Esophagus mucosa (tissue), 1 donor: ENCODE measurements at places on chromosomes 2 and 18. TPM values are rescaled to one million over a fixed set of nuclear protein-coding genes. Genes with fewer than 3 reads are reported as not detected.
A peak's percentile ranks its signal among the peaks of the same experiment; 100 is the strongest.

DNA sequence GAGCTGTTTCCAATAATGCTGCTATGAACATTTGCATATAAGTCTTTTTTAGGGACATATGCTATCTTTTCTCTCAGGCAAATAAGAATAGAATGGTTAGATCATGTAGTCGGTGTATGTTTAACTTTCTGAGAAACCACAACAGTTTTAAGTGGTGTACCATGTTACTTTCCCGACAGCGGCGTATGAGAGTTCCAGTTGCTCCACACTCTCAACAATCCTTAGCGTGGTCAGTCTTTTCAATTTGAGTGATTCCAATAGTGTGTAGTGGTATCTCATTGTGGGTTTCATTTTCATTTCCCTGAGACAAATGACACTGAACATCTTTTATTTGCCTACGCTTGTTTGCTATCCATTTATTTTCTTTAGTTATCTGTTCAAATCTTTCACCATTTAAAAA is 149.5 kb downstream of the ACOXL start:
- no peak for ATAC-seq

DNA sequence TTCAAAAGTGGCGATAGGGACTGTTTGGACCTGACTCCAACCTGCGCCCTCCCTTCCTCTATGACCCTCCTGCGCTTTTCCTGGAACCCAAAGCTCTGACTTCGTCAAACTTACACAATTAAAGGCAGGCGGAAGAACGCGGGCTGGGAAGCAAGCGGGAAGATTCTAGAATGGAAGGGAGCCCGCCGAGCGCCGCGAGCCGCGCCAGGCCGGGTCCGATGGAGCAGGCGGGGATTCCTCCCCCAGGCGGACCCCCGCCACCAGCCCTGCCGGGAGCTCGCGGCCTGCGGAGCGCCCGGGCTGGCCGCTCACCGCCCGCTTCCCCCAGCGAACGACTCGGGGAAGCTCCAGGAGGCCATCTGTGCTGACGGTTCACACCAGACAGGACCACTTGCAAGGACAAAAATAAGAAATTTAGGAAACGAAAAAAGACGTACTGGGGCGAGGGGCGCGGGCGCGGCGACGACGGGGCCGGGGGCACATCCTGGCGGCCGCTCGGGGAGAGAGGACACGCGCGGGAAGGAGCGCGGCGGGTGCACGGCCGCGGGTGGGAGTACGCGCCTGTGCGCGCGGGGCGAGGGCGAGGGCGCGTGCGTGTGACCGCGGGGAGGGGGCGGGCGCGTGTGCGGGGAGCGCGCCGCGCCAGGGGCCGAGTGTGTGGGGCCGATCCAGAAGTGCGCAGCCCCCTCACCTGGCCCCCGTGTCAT is 1.1 kb upstream of the SALL3 start:
- no peak for ATAC-seq

DNA sequence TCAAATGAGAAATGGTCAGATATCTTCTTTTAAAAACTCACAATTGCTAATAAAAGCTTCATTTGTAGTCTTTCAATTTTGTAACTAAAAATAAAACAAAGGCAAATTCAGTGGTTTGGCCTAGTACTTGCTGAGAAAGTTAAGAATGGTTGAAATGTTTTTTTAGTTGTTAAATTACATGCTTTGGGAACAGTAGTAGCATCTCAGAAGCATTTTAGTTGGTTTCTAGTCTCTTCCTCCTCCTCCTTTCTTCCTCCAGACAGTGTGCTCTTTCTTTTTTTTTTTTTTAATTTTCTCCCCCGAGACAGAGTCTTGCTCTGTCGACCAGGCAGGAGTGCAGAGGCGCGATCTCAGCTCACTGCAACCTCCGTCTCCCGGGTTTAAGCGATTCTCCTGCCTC is 9.8 kb downstream of the TRAK2 start:
- ATAC-seq: no peak

GRCh38 chr2:188326669-188327301 is 35.1 kb downstream of the GULP1 start:
- no peak for ATAC-seq

- ATAC-seq: no peak
Measured at GRCh38 chr2:66437691-66438497, 3.0 kb downstream of the MEIS1 start.

CKAP2L gene
- 14.0 TPM for total RNA-seq

DNA sequence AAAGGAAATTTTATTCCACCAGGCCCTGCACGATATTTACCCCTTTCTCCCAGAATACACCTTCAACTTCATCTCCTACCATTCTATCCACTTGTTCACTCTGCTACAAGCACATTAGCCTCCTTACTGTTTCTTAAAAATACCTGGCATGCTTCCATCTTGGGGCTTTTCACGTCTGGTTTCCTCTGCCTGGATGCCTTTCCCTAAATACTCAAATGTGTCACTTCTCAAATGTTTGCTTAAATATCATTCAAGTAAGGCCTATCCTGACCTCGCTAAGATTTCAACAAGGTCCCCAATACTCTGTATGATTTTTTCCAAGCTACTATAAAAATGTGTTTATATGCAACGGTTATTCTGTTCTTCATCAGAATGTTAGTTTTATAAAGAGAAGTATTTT is 433.0 kb upstream of the CHAC2 start:
- no peak for ATAC-seq

GRCh38 chr18:22663378-22663777 is 245.7 kb upstream of the CTAGE1 start:
- ATAC-seq: no peak

DNA sequence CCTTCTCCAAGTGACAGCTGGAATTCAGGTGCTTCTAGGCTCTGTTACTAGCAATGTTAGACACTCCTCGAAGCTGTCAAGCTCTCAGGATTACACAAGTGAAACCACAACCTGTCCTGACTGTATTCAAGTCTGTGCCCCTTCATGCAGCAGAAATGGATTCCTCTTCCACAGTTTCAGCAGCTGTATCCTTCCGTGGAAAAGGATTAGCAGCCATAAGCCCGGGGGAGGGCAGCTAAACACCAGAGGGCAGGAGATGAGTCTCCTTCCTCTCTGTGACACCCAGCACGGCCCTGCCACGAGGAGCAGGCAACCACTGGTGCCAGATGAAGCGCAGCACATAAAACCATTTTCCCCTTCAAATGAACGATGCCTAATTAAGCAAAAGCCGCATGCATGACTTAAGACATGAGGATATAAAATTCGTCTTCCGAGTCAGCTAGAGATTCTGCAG is 1.2 kb downstream of the ST3GAL5 start:
- ATAC-seq: peak; percentile 34

GRCh38 chr18:830315-830901 is 18.4 kb upstream of the YES1 start:
- peak; percentile 40 for ATAC-seq

GRCh38 chr2:66457545-66457944 is 22.6 kb downstream of the MEIS1 start:
- ATAC-seq: no peak

IL36G gene
- total RNA-seq: 27.4 TPM

GRCh38 chr18:44700652-44701051 is 20.0 kb downstream of the SETBP1 start:
- ATAC-seq: no peak

- no peak for ATAC-seq
Measured at GRCh38 chr18:56185126-56185525, 453.3 kb downstream of the TXNL1 start.
